ENCODE measurements at places on chromosomes 6 and 20.

GRCh38 chr6:51528556-51528955 lies 558.9 kb downstream of the PKHD1 start:
- DNase-seq: no peak

DNA sequence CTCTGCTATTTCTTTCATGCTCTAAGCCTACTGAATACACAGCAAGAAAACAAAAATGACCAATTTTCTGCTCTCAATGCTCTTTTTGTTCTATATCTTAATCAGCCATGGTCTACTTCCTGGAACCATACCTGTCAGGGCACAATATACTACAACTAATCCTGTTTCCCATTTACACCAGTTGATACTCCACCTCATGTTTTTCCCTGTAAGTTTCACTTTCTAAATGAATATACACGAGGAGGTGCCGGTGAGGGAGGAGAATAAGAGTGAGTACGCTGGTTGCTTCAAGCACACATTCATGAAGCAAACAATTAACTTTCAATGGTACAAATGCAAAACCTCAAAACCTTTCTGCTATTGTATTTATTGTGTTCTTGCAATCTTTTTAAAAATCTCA lies 443.1 kb upstream of the ID4 start:
- DNase-seq: no peak

DNA sequence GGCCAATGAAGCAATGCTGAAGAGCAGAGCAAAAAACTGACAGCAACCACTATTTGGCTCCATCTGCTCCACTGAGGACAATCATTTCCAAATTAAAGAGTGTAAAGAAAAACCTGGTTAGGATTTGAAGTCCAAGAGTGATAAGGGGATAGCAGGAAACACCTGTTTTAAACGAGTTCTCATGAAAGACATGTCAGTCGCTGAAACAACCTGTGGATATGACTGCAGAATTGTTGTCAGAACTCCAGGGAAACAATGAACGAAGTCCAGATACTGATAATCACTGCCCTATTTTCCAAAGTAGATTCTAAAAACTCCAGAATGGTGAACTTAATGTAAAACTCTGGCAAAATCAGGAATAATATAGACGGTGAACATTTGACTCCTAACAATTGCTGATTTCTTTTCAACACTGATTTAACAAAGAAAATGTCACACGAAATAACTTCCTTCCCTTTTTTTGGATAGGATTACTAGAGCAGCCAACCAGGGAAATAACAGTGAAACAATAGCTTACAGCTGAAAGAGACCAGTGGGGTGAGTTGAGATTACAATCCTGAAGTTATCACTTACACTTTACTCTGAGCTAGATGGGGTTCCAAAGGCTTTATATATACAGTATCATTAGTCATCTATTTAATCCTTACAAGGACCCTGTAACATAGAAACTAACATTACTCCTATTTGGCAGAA lies 83.7 kb downstream of the ELOVL5 start:
- no peak for DNase-seq

GRCh38 chr6:33577106-33577535 lies 3.0 kb downstream of the BAK1 start:
- DNase-seq: no peak

GRCh38 chr20:38151455-38151854 lies 13.6 kb downstream of the TGM2 start:
- no peak for DNase-seq
